ENCODE measurements at places on chromosomes 2 and 18.

GRCh38 chr18:76412818-76413565 lies 82.0 kb downstream of the ZNF516 start:
- no peak for DNase-seq

- DNase-seq, result no peak
Observed at GRCh38 chr2:186968277-186968676, 119.3 kb upstream of the ZSWIM2 start.

DNA sequence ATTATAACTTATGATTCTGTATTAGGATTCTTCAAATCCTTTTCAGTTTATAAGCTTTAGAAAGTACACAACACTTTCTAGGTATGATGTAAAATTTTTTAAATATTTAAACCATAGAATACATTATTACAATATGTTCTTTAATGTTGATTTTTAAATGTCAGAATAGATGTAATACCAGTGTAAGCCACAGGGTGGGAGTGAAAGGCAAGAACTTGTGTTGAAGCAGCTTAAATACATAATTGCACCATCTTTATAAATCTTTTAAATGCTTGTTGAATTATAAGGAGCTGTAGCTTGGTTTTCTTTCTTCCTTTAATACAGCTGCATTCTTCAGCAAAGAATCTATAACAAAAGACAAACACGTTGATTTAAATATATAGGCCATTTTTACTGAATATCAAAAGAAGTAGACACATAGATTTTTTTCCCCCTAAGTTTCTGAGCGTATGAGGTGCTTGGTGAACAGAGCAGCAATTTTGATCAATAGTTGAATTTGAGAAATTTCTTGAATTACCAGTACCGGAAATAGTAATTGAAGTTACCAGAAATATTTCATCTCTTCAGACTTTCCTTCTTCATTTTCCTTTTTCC lies 63.0 kb downstream of the TANK start:
- DNase-seq, result peak; percentile 82

DNA sequence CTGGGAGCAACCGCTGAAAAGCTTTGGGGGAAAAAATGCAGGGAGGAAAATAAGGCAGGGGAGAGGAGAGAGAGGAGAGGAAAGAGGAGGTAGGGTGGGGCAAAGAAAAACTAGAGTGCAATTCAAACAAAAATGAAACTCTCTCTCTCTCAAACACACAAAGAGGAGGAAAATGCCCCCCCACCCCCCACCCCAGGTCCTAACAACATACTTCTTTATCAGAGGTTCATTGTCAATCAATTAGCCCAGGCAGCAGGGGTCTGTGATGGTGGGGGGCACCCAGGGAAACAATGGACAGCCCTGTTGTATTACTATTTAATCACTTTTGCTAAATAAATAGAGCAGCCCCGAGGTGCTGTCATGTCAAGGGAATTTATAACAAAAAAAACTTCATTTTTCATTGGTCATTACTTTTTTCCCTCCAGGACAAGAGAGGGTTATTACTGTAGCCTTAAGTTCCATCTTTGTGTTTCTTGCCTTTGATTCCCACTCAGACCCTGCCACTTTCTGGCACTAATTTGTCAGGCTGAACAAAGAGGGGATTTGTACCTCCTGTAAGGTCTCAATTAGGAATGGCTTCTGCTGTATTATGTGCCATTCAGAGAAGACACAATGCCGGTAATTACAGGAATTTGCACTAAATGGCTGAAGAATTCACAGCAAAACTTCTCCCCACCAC lies 55.0 kb downstream of the PLEKHM3 start:
- no peak for DNase-seq

- peak; percentile 37 for DNase-seq
Observed at GRCh38 chr2:11753452-11753885, 7.0 kb downstream of the LPIN1 start.

- DNase-seq, result no peak
Observed at GRCh38 chr2:138267902-138268254, 233.7 kb upstream of the SPOPL start.

DNA sequence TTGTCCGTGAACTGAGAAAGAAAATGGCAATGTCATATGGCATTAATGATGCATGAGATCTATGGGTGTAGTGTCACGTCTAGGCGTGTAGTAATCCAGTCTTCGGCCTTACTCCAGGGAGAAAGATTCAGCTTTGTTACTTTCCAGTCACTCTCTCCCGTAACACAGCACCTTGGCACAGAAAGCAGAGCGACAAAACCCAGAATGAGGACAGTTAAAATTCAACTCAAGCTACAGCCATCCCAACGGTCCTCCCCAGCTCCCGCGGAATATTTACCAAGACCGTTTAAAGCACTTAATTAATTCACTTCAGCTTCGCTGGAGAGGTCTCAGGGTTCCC lies 797 bp upstream of the CRIM1 start:
- no peak for DNase-seq

DNA sequence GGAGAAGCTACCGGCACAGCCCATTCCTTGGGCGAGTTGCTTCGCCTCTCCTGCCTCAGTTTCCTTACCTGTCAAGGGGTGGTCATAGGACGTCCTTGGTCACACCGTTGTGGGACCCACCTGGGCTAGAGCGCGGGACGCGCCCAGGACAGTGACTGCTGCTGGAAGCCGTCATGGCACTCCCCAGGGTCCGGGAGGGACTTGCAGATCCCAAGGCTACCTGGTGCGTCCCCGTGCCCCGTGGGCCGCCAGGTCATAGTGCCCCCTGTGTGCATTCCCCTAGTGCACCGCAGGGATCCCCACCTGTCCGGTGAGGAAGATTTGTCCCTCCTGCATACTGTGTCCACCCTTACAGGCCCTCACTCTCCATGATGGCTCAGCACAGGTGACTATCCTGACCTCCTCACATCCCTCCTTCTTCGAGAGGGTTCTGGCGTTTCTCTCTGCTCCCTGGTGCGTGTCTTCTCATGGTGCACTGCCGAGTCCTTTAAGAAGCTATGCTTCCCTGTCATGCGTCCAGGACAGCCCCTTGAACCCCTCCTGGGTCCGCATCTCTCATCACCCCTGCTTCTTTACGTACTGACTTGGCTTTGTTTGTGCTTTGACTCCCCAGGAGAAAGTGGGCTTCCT lies 886 bp upstream of the STK25 start:
- DNase-seq, result no peak

- no peak for DNase-seq
Observed at GRCh38 chr2:28638102-28638501, 113.5 kb upstream of the PPP1CB start.

DNA sequence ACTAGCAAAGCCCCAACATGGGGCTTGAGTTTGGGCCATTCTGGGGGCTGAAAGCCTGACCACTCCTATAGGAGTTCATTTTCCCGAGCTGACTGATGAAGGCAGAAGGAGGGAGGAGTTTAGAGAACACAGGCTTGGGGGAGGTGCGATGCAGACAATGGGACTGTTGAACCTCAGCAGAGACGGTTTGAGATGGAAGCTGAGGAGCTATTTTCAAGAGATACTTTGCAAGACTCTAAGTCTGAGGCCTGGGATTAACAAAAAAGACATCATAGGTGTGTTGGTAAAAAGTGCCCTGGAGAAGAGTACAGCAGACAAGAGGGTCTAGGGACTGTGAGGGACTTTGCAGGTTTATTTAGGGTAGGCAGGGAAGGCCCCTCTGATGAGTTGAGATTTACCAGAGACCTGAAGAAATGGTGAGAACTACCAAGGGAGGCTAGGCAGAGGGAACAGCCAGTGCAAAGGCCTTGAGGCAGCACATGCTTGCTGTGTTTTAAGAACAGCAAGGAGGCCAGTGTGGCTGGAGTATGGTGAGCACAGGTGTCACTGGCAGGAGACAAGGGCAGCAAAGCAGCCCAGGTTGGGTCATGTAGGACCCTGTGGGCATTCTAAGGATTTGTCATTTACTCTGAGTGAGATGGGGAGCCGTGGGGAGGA lies 31.6 kb downstream of the PCBP1 start:
- no peak for DNase-seq

GRCh38 chr2:86243272-86243671 lies 44.0 kb downstream of the MRPL35 start:
- DNase-seq, result no peak

DNA sequence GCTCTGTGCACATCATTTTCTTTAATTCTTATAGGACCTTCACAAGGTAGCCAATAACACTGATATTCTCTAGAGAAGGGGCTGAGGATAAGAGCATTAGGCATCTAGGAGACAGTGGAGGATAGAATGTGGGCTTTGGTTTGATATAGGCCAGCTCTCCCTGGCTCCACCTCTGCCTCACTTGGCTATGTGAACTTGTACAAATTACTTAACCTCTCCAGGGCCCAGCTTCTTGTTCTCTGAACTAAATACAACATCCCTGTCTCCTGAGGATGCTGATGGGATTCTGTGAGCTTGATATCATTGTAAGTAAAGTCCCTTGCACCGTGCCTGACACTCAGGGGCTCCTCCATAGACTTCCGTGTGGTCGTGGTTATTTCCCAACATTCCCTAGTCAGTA lies 87.3 kb downstream of the ACOXL start:
- no peak for DNase-seq

- DNase-seq, result no peak
Observed at GRCh38 chr2:122815120-122815519, 1059.7 kb downstream of the TSN start.

DNA sequence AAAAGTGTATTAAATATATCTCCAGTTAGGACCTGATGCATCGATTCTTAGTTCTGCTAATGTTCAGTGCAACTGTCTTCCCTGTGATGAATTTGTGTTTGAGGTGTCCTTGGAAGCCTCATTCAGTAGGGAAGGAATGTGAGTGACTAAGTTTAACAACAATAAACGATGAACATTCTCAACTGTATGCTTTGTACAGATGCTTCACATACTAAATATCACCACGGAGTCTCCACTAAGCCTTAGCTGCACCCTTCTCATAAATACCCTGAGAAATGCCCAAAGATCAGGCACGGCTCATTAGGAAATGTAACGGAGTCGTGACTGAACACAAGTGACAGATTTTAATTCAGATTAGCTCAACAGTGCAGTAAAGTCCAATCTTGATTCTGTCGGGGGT lies 24.4 kb upstream of the AGFG1 start:
- no peak for DNase-seq

GRCh38 chr2:164009756-164010337 lies 274.0 kb upstream of the FIGN start:
- DNase-seq, result no peak

- DNase-seq, result peak; percentile 86
Observed at GRCh38 chr2:96801786-96802595, 14.1 kb upstream of the CNNM3 start.

- no peak for DNase-seq
Observed at GRCh38 chr18:63907664-63908063, at the start of gene SERPINB10. Gene SERPINB10 (plus strand): TSS chr18:63907958. CDS start chr18:63915511, 7,553 bp downstream.

DNA sequence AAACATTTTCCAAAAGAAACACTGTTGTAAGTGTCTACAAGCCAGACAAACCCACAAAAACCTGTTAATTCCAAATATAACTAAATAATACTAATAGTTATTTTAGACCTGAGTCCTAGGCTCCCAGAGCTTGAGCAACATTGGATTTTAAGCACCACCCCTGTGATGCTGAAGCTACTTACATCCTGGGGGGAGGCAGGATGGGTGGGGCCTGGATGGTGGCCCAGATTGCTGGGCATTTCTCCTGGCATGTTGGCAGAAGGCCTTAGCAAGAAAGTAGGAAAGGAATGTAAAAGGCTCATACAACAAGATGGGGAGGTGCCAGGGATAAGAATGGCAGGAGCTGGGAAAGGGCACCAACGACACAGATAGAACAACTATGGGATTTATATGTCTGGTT lies 50.7 kb upstream of the OTX1 start:
- DNase-seq, result no peak

GRCh38 chr2:191646163-191646902 lies 31.6 kb upstream of the NABP1 start:
- no peak for DNase-seq

DNA sequence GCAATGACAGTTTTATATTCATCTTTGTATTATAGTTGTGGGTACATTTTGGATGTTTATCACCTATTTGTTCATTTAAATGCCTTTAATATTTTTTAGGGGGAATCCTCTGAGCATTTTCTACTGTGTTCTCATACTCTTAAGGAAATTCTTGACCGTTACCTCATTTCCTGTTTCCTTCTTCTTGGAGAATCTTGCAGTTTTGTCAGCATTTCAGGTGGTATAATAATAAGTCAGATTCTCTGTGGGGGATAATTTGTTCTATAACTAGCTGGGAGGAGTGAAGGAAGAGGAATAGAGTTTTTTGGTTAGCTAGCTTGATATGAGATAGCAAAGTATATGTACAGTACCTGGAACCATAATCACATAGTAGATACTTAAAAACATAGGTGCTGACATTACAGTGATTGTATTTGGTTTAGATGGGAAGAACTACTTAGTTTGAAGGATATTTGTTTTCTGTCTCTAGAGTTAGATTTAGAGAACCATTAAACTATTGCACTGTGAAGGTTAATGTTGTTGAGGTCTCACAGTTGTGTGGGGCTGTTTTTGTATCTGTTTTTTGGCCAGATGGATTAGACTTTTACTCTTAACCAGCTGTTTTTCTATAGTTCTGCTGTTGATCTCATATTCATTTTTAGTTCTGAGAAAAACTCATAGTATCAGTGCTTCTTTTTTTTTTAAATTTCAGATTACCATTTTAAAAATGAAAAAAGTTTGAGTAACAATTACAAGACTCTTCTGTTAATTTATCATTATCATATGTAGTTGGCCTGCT lies 14.2 kb downstream of the MTX2 start:
- DNase-seq, result no peak

GRCh38 chr2:28754321-28754720 lies 2.7 kb downstream of the PPP1CB start:
- no peak for DNase-seq

DNA sequence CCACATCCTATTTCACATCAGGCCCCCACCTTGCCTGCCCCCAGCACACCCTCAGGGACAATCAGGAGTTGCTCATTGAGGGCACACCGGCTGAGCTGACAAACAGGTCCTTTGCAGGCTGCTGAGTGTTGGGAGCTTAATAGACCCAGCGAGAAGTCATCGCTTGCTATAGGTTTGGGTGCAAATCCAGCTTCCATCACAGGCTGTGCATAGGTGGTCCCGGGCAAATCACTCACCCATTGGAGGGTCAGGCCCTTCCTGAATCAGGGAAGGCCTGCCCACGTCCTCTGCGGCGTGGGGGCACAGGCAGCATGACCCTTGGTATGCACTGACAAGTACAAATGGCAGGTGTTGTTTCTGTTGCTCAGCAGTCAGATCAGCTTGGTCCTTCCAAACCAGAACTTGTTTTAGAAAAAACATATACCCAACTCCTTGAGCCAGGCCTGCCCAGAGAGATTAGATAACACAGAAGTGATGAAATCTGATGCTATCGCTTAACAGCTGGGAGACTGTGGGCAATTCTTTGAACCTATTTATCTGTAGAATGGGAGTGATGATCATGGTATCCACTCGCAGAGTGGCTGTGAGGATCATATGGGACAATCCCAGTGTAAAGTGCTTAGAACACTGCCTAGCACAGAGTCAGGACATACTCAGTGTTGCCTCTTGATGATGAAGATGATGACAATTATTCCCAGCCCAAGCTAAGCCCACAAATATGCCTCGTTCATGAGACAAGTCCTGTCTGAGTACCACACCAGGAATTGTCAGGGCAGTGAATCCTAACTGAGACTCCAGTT lies 34.9 kb downstream of the SMAD7 start:
- DNase-seq, result no peak

All from inflammatory macrophage treated with lipopolysaccharide for 1 hour (primary cell).